ENCODE measurements at places on chromosomes 12 and 14. TPM values are rescaled to one million over a fixed set of nuclear protein-coding genes. Genes with fewer than 3 reads are reported as not detected.

- no peak for DNase-seq
- H3K27ac ChIP-seq: no peak overlapping the region
- no peaks in the 10 kb centered on the region for H3K27me3 ChIP-seq
- H3K36me3 ChIP-seq: no peaks in the 10 kb centered on the region
- peaks cover 6% of the 10 kb centered on the region for H3K4me1 ChIP-seq
These were observed 653.8 kb downstream of the NOVA1 start for GRCh38 chr14:25944020-25944419.

GRCh38 chr12:12247584-12247983 is 19.3 kb downstream of the LRP6 start:
- H3K27ac ChIP-seq: no peak overlapping the region
- H3K27me3 ChIP-seq: no peaks in the 10 kb centered on the region
- no peak overlapping the region for H3K4me3 ChIP-seq
- no peak for DNase-seq
- peaks cover 45% of the 10 kb centered on the region for H3K36me3 ChIP-seq
- no peaks in the 10 kb centered on the region for H3K4me1 ChIP-seq

DNA sequence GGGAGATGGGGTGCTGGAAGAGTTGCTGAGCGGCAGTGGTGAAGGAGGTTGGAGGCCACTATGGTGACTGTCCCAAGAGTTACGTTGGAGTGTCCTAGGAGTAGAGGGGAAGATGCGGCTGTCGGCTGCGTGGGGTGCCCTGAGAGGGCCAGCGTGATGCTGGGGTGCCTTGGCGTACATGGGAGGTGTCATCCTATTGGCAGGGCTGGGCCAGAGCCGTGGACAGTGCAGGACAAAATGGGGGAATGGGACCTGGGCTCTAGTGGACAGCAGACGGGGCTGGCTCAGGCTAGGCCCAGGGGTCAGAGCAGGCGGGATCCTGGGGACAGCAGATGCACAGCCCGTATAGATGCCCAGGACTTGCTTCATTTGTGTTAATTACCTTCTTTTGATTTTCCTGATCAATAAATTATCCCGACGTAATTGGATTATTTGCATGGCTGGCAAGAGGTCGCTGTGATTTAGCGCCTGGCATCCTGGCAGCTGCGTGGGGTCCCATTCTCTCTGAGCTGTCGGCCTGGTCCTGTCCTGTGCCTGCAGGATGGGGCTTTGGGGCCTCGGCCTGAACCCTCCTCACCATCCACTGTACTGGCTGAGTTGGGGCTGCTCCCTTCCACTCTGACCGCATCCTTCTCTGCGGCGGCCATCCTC is 203.9 kb upstream of the C14orf180 start:
- H3K27ac ChIP-seq: no peak overlapping the region
- peaks cover 7% of the 10 kb centered on the region for H3K4me1 ChIP-seq
- no peaks in the 10 kb centered on the region for H3K36me3 ChIP-seq
- no peak overlapping the region for H3K4me3 ChIP-seq
- peaks cover 38% of the 10 kb centered on the region for H3K27me3 ChIP-seq

GRCh38 chr14:44657203-44657602 is 150.1 kb upstream of the FSCB start:
- no peak overlapping the region for H3K27ac ChIP-seq
- no peaks in the 10 kb centered on the region for H3K4me1 ChIP-seq
- no peak for DNase-seq
- H3K36me3 ChIP-seq: no peaks in the 10 kb centered on the region
- no peaks in the 10 kb centered on the region for H3K27me3 ChIP-seq

The GZMH gene
- total RNA-seq: not detected

The LRRIQ1 gene
- 9.7 TPM for total RNA-seq

The C12orf56 gene
- total RNA-seq: not detected

The SLC38A4 gene
- 14.4 TPM for total RNA-seq

The PIWIL1 gene
- total RNA-seq: not detected

Measured in type B pancreatic cell (in vitro differentiated cells).